ENCODE measurements at places on chromosomes 11 and 22.

- no peak for DNase-seq
Measured at GRCh38 chr22:50248196-50249081, 2.6 kb downstream of the HDAC10 start.

- DNase-seq = no peak
Measured at GRCh38 chr11:91859666-91860065, 365.0 kb upstream of the FAT3 start.

GRCh38 chr22:27224485-27225374 is 567.3 kb downstream of the MIAT start:
- DNase-seq = no peak

- DNase-seq = no peak
Measured at GRCh38 chr22:22375576-22376351, 131.2 kb downstream of the VPREB1 start.

DNA sequence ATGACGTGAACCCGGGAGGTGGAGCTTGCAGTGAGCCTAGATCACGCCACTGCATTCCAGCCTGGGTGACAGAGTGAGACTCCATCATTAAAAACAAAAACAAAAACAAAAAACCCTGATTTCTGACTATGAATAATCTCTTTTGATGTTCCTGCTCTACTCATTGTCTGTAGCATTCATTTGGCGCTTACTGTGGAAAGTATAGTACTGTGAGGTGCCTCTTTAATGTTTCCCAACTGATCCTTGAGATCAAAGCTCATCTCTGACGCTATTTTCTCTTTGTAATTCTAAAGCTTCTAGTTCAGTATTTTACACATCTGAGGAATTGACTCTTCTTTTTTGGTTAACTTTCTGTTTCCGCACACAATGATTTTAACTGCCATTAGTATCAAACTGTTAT is 60.0 kb downstream of the GRK3 start:
- no peak for DNase-seq

- no peak for DNase-seq
Measured at GRCh38 chr11:94201004-94201465, 72.4 kb downstream of the PANX1 start.

DNA sequence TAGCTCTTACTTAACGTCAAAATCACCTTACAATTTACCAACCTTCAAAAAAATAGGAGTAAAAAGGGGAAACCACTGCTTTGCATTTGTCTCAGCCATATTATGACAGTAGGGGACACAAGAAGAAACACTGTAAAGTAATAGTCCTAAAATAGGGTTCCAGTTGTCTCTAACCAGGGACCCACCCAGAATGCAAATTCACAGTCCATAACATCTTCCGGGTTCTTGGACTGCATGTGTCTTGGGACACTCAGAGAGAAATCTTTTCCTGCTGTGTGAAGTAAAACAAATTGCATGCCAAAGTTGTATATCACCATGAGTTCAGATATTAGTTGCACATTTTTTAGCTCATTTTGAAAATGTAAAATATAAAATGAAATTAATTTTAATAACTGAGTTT is 69.8 kb upstream of the PGR start:
- no peak for DNase-seq

- no peak for DNase-seq
Measured at GRCh38 chr22:28894334-28894733, 11.0 kb downstream of the ZNRF3 start.

DNA sequence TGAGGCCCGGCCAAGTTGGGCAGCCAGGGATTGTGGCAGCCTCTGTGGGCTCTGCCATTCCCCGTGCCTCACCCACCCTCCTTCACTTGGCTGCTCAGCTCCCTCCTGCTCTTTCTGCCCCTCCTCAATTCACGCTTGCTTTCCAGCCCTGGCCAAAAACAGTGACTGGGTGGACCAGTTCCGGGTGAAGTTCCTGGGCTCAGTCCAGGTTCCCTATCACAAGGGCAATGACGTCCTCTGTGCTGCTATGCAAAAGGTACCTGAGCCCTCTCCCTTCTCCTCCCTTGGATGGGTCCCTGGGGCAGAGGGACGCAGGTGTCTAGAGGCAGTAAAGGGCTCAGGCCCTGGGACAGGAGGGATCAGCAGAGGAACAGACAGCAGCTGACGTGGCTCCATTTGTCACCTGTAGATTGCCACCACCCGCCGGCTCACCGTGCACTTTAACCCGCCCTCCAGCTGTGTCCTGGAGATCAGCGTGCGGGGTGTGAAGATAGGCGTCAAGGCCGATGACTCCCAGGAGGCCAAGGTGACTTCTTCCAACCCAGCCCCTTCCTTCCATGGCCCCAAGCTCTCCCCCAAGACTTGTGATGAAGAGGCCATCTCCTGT is 2.7 kb downstream of the FREY1 start:
- no peak for DNase-seq

Data from NT2/D1 (cell line).